Right ventricle myocardium superior (tissue), 1 donor: ENCODE measurements at places on chromosomes 7 and 10. TPM values are rescaled to one million over a fixed set of nuclear protein-coding genes. Genes with fewer than 3 reads are reported as not detected.

Gene FOXI2
- total RNA-seq: not detected

Gene HTRA1
- total RNA-seq: 40.9 TPM

Gene FAM241B
- 3.3 TPM for total RNA-seq

Gene NCOA4
- 282 TPM for total RNA-seq

Gene PTPRN2
- 1.2 TPM for total RNA-seq

Gene OPN1SW
- not detected for total RNA-seq

Gene MACC1
- 0.19 TPM for total RNA-seq

DNA sequence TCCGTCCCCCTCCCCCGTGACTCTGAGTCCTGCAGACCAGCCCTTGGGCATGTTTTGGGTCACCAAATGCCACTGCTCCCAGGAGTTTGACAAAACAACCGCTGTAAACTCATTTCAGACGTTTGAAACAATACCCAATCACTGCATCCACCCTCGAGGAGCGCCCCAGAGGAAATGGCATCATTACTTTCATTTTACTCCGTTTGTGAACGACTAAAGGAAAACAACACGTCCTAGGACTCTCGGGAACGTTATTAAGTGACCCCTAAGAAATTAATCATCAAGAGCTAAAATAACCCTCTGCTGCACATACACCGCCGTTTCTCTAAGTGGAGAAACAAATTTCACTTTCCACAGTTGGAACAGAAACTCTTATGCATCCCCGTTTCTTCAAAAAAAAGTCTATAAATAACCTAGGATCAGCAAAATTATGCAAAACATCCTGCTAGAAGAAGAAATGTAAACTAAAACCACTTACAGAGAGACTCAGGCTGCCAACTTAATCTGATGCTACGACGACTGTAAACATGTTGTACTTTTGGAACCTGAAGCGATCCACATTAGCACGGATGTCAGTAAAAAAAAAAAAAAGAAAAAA is 109.9 kb upstream of the EFCAB10 start:
- DNase-seq: no peak

DNA sequence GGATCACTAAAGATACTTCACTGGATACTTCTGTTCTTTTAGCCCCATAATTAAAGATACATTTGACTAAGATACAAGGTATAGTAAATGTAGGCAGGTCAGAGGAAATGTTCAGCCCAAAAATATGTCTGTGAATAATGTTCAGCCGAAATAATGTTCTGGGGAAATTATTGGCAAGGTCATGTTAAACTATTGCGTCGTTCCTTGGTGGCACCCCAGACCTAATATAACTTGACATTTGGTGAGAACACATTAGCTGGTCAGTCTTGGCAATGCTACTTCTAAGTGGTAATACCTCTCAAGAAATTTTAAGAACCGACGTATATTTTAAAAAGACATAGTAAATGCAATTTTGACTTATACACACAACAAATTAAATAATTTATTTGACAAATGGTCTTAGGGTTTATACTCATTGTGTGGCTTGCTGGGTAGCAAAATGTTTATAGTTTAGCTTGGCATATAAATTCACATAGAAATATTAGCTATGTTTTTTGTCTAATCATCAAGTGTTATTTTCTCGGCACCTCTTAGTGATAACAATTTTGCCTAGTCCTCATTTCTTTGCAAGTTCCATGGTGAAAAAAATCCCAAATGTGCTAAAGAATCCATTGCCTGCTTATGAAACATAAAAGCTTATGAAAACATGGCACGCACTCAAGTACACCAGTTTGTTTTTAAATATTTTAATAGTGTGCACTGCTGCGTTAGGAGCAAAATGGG is 270.3 kb upstream of the NEBL start:
- no peak for DNase-seq

DNA sequence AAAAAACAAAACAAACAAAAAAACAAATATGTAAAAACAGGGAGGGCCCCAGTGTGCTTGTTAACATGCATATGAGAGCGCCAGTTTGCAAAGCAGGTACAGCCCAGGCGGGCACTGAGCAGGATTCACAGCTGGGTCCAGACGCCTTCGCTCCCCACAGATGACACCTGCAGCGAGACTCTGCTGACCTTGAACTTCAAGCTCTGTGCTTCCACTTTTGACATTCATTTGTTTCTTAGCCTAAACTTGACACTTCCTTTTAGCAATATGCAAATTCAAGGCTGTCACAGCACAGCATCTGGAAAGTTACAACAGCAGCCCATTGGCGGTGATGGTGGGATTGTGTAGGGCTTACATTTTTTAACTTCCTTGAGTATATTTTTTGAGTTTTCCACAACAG is 88.8 kb upstream of the TNS3 start:
- DNase-seq: peak; percentile 38

- peak; percentile 87 for DNase-seq
Measured at GRCh38 chr7:139731802-139732470, 45.9 kb downstream of the HIPK2 start.

DNA sequence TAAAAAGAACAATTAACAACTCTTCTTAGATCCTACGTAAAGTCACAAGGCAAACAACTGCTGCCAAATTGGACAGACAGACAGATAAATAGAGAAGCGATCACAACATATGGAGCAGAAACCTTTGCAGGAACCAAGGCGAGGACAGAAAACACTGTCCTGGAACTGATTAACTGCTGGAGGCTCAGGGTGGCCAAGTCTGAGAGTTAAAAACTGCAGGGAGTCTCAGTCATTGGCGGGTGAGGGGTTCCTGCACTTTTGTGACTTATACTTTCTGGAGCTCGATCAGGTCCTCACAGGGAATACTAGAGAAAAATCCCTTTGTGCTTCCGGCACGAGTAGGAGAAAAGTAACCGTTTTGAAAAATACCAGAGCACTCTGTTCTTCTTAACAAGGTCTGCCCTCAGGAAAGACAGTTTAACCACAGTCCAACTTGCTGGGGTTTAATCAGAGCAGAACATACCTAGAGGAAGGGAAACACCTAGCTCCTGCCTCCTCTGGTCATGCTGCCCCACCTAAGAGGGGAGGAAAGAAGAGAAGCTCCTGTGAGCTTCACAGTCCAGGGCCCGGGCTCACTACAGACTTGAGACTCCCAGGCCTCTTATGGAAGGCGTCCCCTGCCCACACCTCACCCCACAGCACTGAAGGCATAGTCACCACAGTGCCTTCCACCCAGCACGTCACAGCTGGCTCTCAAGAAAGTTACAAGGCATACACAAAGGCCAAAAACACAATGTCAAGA is 74.9 kb downstream of the LARP4B start:
- no peak for DNase-seq

DNA sequence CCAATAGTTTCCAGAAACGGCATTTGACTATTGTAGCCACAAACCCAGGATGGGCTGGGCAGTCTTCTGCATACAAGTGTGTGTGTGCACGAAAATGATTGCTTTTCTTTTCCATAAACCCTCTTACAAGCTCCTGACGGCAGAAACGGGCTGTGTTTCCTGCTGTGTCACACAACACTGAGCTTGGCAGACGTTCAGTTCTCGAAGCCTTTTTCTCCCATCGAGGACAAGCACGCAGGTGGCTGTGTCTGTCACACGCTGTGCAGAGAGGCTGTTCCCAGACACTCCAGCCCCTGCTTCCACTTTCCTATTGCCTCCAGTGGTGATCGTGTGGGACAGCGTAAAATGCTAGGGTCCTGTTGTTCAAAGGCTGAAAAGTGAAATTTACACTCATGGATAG is 32.1 kb downstream of the RBAK start:
- no peak for DNase-seq

DNA sequence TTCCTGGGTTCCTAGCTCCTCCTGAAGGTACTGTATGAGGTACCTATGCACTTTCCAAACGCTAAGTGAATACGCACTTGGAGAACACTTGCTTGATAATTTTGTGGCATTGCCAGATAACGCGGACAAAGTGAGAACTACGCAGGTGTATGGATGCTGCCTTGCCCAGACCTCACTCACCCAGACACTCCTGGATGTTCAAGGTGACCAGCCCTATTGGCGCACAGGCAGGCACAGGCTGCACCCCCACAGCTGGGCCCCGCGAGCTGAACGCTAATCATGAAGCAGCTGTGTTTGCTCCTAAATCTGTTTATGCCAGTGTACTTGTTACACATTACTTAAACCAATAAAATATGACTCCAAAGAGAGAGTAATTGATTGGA is 27.3 kb downstream of the DIP2C start:
- no peak for DNase-seq

- no peak for DNase-seq
Measured at GRCh38 chr7:24340727-24341126, 56.7 kb downstream of the NPY start.

GRCh38 chr7:91941450-91941849 is 788 bp downstream of the AKAP9 start:
- peak; percentile 75 for DNase-seq

- DNase-seq: no peak
Measured at GRCh38 chr7:82275342-82275741, 168.2 kb downstream of the CACNA2D1 start.

GRCh38 chr7:99109108-99110051 is 34.5 kb downstream of the SMURF1 start:
- peak; percentile 64 for DNase-seq

GRCh38 chr10:100575585-100576281 is 40.0 kb downstream of the HIF1AN start:
- DNase-seq: no peak

- no peak for DNase-seq
Measured at GRCh38 chr10:124012066-124012465, 81.3 kb downstream of the CHST15 start.
